T-helper 2 cell (primary cell): ENCODE measurements at places on chromosomes 6 and 20.
A peak's percentile ranks its signal among the peaks of the same experiment; 100 is the strongest.

DNA sequence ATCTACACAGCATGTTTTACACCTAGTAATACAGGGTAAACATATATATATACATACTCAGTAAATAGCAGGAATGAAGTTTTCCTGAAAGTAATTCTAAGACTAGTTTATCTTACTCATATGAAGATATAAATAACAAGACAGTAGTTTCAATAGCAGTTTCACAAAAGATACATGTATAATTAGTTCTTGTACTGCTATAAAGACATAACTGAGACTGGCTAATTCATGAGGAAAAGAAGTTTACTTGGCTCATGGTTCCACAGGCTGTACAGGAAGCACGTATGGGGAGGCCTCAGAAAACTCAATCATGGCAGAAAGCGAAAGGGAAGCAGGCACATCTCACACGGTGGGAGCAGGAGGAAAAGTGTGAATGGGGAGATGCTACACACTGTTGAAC, 16.9 kb downstream of the RARS2 start:
- DNase-seq: no peak

- DNase-seq: no peak
These were observed 136.1 kb downstream of the EYA4 start for GRCh38 chr6:133377219-133377618.

- DNase-seq: no peak
These were observed 66.8 kb upstream of the IYD start for GRCh38 chr6:150301846-150302519.

- DNase-seq: no peak
These were observed 49.0 kb downstream of the CPXM1 start for GRCh38 chr20:2751347-2751877.

GRCh38 chr6:158408552-158409130, 96.4 kb downstream of the TULP4 start:
- DNase-seq: no peak

DNA sequence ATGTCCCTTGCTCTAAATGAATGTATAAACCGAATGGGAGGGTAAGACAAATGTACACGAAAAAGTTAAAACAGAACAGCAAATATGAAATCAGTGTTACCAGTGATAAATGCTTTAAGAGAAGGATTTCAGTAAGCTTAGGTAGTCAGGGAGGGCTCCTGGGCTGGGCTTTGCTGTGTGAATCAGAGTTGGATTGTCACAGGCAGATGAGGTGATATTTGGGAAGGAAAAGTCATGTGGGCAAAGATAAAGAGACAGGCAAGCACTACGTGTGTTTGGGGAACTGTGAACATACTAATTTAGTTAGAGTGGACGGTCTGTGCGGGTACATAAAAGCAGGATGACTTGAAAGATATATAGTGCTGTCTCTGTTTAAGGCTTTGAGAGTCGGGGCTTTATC, 114.8 kb downstream of the CRYBG1 start:
- DNase-seq: no peak

- DNase-seq: no peak
These were observed 47.5 kb downstream of the EYA4 start for GRCh38 chr6:133288662-133289061.

GRCh38 chr20:10042086-10042485, 7.3 kb downstream of the ANKEF1 start:
- DNase-seq: no peak

DNA sequence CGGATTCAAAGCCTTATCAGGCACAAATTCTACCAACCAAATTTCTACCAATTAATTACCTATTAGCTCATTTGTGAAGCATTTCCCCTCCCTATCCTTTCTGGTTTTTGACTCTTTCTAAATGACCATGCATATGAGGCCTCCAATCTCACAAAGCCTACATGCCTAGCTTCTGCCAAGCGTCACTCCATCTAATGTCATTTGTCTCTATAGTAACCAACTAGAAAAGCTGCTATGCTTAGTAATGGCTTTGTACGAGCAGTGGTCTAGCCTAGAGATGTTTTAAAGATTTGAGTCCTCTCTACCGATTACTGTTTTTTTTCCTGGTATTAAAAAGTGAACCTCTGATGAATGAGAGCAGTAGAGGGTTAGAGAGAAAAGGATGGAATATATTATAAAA, 4.8 kb upstream of the ASF1A start:
- DNase-seq: no peak

DNA sequence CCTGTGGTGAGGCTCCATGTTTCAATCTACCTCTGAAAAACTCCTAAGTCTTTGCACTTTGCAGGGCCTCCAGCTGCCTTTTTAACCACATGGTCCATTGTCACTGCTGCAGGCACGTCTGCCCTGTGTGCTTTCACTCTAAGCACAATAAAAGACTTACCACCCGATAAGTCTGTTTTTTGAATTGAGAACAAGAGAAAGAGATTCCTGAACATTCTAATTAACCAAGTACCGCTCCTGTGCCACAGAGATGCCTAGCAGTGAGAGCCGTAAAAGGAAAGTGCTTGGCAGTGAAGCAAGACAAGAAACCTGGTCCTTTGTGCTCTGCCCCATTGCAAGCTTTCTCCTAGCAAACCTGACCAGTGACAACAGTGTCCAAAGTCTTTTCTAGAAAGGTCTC, 487.6 kb upstream of the FLRT3 start:
- no peak for DNase-seq

DNA sequence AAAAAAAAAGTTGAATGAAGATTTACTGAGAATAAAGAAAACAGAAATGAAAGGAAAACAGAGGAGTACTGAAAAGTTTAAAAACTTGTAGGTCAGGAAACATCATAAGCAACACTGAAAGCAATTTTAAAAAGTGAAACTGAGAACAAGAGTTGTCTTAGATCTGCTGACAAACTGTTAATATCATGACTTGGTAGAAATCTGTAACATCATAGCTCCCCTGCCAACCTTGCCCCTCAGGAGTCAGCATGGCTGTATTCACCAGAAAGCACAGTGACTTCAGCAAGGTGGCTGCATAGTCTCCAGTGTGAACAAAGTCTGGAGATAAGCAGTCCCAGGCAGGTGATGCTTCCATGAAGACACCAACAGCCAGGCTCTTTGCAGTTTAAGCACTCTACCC, 5.3 kb downstream of the NAA20 start:
- peak; percentile 72 for DNase-seq

DNA sequence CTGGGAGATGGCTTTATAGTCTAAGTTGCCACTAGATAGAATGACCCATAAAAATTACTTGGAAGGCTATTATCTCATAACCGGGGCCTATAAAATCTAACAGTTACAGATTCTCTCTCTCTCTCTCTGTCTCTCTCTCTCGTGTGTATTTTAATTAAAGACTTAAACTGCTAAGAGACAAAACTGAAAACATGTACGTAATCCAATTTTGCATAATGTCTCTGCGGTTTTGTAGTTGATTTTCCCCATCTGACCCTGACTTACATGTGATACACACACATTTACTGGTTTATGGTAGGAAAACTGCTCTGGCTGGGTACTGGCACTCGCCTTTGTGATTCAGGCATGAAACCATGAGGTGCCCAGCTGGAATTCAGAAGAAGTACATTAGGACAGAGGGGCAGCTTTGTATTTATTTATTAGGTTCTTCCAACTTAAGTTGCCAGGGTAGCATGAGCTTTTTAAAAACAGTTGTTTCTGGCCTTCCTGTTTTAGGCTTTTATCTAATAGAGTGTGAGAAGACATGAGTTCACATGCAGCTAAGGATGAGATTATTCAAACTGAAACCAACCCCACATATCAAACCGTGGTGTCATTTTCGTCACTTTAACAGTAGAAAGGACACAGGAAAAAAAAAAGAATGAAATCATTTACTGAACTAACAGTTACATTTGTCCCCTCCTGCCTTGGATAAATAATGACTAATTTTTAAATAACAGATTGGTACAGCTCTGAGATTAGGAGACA, 182.5 kb downstream of the GMPR start:
- no peak for DNase-seq

DNA sequence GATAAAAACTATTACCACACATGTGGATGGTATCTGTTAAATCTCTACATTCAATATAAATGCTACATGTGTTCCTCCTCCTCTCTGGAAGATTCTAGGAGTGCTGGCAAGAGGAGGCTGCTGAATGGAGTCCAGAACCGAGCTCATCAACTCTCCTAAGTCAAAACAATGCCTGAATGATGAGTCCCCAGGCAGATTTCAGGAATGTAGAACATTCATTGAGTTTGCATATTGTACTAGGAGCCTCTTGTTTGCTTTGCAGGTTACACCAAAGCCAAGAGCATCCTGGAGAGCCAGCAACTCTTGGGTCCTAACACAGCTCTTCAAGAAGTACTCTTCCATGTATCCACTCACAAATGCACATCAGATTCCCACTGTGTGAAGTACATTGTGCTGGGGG, 117.6 kb upstream of the UST start:
- DNase-seq: no peak

DNA sequence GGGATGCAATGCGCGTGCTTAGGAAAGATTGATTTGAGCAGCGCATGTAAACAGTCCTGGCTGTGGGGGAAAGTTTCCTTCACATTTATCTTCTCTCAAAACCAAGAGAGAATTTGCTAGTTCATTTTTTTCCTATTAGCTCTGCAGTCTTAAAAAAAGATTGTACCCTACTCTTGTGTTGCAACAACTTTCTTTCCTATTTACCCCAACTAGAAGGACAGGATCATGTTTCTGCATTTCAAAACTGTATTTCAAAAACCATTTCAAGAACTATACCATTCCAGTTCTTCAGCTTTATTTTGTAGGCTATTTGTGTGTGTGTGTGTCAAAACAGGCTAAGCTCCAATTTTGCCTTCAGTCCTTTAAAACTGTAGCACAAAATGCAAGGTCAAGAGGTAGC, 473.1 kb downstream of the KIF16B start:
- no peak for DNase-seq

DNA sequence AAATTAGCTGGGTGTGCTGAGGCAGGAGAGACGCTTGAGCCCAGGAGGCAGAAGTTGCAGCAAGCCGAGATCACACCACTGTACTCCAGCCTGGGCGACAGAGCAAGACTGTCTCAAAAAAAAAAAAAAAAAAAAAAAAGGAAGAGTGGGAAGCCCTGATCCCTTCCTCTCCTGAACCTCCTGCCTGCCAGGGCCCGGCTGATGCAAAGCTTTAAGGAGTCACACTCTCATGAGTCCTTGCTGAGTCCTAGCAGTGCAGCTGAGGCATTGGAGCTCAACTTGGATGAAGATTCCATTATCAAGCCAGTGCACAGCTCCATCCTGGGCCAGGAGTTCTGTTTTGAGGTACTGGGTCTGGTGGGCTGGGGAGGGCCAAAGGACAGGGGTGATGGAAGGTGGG, 15.1 kb downstream of the SYNGAP1 start:
- no peak for DNase-seq

- DNase-seq: no peak
These were observed 123.0 kb upstream of the CITED2 start for GRCh38 chr6:139497345-139497961.

GRCh38 chr6:121932076-121932991, 467.1 kb upstream of the HSF2 start:
- no peak for DNase-seq

GRCh38 chr6:70566751-70567382, at the start of gene SDHAF4:
SDHAF4 (plus strand) TSS chr6:70566930; CDS start chr6:70566941, 11 bp downstream.
- peak; percentile 89 for DNase-seq

- no peak for DNase-seq
These were observed 9.7 kb upstream of the TNFRSF6B start for GRCh38 chr20:63686492-63687321.

- no peak for DNase-seq
These were observed 346.3 kb downstream of the BMP2 start for GRCh38 chr20:7113577-7114466.

DNA sequence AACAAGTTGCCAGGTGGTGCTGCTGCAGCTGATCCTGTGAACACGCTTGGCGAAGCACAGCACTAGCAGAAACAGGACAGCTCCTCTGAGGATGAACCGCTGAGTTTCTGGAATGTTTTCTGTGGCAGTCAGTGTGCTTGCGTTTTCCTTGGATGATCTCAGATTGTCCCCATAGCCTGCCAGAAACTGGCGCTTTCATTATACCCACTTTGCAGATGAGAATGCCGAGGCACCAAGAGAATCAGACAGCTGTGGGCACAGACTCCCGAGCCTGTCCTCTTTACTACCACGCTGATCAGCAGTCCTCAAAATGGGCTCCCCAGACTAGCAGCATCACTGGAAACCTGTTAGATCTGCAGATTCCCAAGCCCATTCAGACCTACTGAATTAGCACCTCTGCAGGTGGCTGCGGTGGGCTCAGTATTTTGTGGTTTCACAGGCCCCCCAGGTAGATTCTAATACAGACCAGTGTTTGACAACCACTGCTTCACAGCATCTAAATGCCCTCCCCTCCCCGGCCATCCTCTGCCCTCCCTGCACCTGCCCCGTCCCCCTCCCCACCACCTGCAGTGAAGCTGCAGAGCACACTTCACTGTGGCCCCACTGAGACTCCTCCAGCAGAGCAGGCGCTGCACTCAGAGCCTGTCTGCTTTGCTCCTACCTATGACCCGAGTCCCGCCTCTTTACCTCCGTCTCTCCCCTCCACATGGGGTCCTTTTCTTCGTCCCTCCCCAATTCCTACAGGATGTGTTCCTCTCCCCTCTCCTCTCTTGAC, 29.6 kb downstream of the SPATA2 start:
- DNase-seq: no peak

- no peak for DNase-seq
These were observed 83.7 kb downstream of the FILIP1 start for GRCh38 chr6:75409928-75410327.

- DNase-seq: no peak
These were observed 178.2 kb downstream of the FOXC1 start for GRCh38 chr6:1787894-1788293.

GRCh38 chr6:123888771-123889513, 85.3 kb downstream of the NKAIN2 start:
- no peak for DNase-seq

DNA sequence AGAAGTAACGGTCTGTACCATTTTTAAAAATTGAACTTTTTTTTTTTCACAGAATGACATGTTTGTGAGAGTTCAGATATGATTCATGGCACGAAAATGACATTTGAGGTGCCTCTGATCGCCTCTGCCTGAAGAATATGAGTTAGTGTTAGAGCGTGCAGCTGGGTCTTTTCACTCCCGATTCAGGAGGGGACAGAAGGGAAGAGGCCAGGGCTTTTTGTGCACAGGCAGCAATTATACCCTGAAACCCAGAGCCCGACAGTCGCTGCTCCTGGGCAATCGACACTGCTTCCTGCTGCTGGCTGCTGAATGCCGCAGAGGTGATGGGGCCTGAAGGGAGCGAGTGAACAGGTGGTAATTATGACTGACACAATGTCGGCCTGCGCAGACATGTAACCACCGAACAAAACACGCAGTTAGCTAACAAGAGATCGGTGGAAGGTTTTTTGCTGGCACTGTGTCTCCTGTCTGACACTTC, 652.0 kb upstream of the NOX3 start:
- DNase-seq: no peak

GRCh38 chr20:49319208-49319809, 41.5 kb upstream of the ZNFX1 start:
- no peak for DNase-seq

DNA sequence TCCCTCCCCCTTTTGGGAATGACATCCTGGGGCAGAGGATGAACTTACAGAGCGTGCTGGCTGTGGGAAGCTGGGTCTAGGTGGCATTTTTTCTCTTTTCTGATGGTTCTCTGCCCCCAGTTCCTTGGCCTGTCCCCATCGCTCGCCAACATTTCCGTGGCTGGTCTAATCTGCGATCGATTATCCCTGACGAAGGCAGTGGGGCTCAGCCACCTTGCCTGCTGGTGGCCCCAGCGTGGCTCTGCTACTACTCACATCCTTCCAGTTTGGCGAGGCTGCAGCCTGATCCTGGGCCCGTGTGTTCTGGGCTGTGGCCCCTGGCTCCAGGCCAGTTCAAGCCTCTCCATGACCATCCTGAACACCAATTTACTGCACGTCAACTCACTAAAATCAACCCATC, 6.4 kb upstream of the HLA-DOA start:
- no peak for DNase-seq

GRCh38 chr6:88367248-88367647, 201.1 kb upstream of the CNR1 start:
- no peak for DNase-seq
